NCI-H2081 treated with DMSO at 0.1 percent for 48 hours (cell line): ENCODE measurements at places on chromosomes 1 and 21.

GRCh38 chr1:201307760-201308499 lies 24.6 kb downstream of the PKP1 start:
- no peak for DNase-seq

DNA sequence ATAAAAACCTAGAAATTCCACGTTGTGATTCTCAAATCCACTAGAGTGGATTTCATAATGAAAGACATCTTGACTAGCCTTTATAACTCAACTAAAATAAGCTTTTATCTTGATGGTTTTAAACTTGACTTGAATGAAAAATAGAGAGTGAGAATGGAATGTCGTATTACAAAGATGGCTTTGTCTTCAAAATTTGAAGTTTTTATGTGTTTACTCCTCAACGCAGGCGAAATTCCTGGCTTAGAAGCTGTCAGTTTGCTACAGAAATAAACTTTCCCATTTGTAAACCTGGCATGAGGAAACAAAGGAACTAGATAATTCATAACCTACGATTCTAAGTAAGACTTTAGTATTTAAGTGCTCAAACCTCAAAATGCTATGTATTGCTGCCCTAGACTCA lies 90.0 kb upstream of the KRTAP19-8 start:
- no peak for DNase-seq

GRCh38 chr1:116772648-116773045 lies 18.4 kb downstream of the CD2 start:
- DNase-seq: no peak

DNA sequence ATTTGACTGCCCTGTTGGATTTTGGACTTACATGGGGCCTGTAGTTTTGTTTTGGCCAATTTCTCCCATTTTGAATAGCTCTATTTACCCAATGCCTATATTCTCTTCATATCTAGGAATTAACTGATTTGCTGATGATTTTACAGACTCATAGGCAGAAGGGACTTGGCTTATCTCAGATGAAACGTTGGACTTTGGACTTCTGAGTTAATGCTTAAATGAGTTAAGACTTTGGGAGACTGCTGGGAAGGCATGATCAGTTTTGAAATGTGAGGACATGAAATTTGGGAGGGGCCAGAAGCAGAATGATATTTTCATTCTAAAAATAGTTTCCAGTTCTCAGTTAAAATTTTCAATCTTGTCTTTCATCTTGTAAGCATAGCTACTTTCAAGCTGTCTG lies 222.3 kb downstream of the COP1 start:
- DNase-seq: no peak

- no peak for DNase-seq
Observed at GRCh38 chr1:201826830-201827229, 2.1 kb upstream of the IPO9 start.
